Mesothelial cell of epicardium (in vitro differentiated cells): ENCODE measurements at places on chromosomes 7 and 10.

GRCh38 chr10:69642747-69643146, 12.7 kb downstream of the FAM241B start:
- peaks cover 34% of the 10 kb centered on the region for H3K4me1 ChIP-seq
- H3K36me3 ChIP-seq, result no peaks in the 10 kb centered on the region
- no peak for DNase-seq

- no peak overlapping the region for H3K4me3 ChIP-seq
- no peak for DNase-seq
- peak overlapping the region; percentile 73 for H3K27ac ChIP-seq
- H3K4me1 ChIP-seq, result peaks cover 26% of the 10 kb centered on the region
- no peaks in the 10 kb centered on the region for H3K36me3 ChIP-seq
- H3K27me3 ChIP-seq, result no peaks in the 10 kb centered on the region
Observed at GRCh38 chr7:4699841-4700240, 17.7 kb downstream of the FOXK1 start.

GRCh38 chr10:49185213-49185612, 3.0 kb downstream of the TMEM273 start:
- no peak for DNase-seq
- no peak overlapping the region for H3K27ac ChIP-seq
- no peak overlapping the region for H3K4me3 ChIP-seq
- peaks cover 53% of the 10 kb centered on the region for H3K27me3 ChIP-seq

DNA sequence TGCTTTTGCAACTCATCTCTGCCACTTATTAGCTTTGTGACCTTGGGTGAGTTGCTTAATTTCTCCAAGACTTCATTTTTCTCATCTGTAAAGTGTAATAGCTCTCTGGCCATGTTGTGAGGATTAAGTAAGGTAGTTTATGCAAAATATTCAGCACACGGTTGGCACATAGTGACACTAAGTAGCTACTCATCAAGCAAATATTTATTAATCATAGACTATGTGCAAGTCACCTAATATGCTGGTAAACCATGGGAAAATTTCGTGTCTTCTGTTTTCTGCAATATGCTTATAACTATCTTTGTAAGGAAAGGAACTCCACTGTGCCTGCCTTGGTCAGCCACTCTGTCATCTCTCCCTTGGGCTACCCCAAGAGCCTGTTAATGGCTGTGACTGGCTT, 50.3 kb upstream of the EGR2 start:
- H3K4me3 ChIP-seq, result no peak overlapping the region
- no peak for DNase-seq
- H3K4me1 ChIP-seq, result no peaks in the 10 kb centered on the region
- peaks cover 29% of the 10 kb centered on the region for H3K27me3 ChIP-seq
- no peak overlapping the region for H3K27ac ChIP-seq

DNA sequence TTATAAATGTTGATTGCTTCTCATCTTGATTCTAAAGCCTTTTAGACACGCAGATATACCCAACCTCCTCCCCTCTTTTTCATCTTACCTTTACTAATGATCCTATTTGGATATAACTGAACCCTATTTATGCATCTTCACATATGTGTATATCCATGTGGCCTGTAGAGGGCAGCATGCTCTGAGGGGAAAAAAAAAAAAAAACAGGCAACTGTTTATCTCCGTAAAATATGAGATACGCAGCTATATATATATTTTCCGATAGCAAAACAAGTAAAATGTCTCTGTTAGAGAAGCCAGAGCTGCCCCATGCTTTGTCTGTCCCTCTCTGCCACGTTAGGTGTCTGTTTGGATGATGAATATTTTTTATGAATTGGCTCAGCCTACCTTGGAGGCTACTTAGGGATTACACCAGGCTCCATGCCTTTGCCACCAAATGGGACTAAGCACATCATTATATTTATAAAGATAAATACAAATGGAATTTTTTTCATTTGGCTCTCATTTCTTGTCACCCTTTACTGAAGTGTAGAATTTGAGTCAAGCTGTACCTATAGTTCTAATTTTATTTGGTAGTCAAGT, 174.8 kb upstream of the FZD1 start:
- peaks cover 5% of the 10 kb centered on the region for H3K4me1 ChIP-seq
- H3K27me3 ChIP-seq, result no peaks in the 10 kb centered on the region
- H3K4me3 ChIP-seq, result peak overlapping the region; percentile 26
- no peak for DNase-seq
- H3K27ac ChIP-seq, result no peak overlapping the region

DNA sequence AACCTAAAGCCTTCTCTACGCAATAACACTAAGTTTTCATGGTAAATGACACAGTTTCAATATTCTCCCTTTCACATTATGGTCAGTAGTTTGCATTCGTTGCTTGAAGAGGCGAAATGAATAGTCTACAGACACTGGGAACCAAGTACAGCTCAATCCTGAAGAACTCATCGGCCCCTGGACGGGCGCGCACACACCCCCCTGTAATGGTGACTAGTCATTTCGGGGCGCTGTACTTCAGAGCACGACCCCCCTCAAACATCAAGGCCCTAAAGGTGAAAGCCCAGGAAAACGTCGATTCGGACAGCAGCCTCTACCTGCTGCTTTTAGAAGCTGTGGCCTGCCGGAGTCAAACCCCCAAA, 1.0 kb downstream of the NT5C2 start:
- peaks cover 3% of the 10 kb centered on the region for H3K36me3 ChIP-seq
- peak overlapping the region; percentile 98 for H3K4me3 ChIP-seq
- peak overlapping the region; percentile 95 for H3K27ac ChIP-seq
- DNase-seq, result no peak
- H3K4me1 ChIP-seq, result peaks cover 29% of the 10 kb centered on the region
- no peaks in the 10 kb centered on the region for H3K27me3 ChIP-seq

GRCh38 chr10:63627881-63628296, 106.7 kb downstream of the REEP3 start:
- peaks cover 31% of the 10 kb centered on the region for H3K4me1 ChIP-seq
- H3K27me3 ChIP-seq, result no peaks in the 10 kb centered on the region
- peaks cover 5% of the 10 kb centered on the region for H3K36me3 ChIP-seq
- H3K4me3 ChIP-seq, result no peak overlapping the region
- H3K27ac ChIP-seq, result peak overlapping the region; percentile 97

DNA sequence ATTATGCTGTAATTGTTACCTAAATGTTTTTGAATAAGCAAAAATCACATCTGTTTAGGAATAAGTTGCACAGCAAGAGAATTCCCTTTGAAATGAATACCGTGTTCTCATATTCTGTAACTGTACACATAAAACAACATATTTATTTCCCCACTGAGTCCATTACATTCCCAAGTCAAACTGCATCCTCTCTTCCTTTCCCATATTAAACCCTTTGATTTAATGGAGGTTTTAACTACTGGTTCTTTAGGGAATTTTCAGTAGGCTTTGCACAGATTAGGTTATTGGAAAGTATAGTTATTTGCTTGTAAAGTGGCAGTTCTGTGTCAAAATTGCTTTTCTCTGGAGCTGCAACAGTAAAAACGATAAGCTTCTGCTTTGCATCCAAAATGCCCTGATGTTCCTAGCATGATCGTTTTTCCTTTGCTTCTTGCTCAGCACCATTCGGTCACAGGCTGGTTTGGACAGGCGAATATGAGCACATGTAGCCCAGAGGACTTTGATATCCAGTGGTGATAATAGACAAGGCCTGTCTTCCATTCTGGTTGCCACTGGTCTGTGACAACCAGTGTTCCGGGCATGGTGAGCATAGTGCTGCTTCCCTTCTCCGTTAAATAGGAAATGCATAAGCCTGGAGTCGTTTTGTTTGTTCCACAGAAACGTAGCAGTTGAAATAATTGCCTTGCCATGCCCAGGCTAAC, 696.1 kb downstream of the AUTS2 start:
- no peak overlapping the region for H3K4me3 ChIP-seq
- peaks cover 3% of the 10 kb centered on the region for H3K4me1 ChIP-seq
- no peak overlapping the region for H3K27ac ChIP-seq
- H3K36me3 ChIP-seq, result peaks cover 7% of the 10 kb centered on the region
- DNase-seq, result no peak
- no peaks in the 10 kb centered on the region for H3K27me3 ChIP-seq

DNA sequence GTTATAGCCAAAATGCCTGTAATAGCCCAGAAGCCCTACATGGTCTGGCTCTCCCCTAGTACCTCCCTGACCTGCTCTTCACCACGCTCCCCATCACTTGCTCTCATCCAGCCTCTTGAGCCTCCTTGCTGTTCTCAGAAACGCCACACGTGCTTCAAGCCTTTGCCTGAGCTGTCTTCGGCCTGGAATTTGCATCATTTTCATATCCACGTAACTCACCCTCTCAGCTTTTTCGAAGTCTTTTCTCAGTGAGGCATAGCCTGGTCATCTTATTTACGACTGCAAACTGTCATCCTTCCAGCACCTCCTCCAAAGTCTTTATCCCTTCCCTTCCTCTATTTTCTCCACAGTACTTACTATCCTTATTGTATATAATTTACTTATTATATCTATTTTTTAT, 151.0 kb upstream of the AHR start:
- no peaks in the 10 kb centered on the region for H3K36me3 ChIP-seq
- H3K27ac ChIP-seq, result no peak overlapping the region
- H3K27me3 ChIP-seq, result no peaks in the 10 kb centered on the region
- no peak for DNase-seq

- no peak for DNase-seq
- no peaks in the 10 kb centered on the region for H3K36me3 ChIP-seq
- H3K4me3 ChIP-seq, result no peak overlapping the region
- peaks cover 5% of the 10 kb centered on the region for H3K27me3 ChIP-seq
- H3K4me1 ChIP-seq, result peaks cover 20% of the 10 kb centered on the region
- peak overlapping the region; percentile 49 for H3K27ac ChIP-seq
Observed at GRCh38 chr7:139914306-139915267, 85.5 kb downstream of the TBXAS1 start.

GRCh38 chr7:107854989-107855388, 36.0 kb upstream of the DLD start:
- no peak overlapping the region for H3K27ac ChIP-seq
- H3K4me3 ChIP-seq, result no peak overlapping the region
- no peaks in the 10 kb centered on the region for H3K36me3 ChIP-seq
- H3K27me3 ChIP-seq, result peaks cover 26% of the 10 kb centered on the region

GRCh38 chr10:13859979-13860654, 273.4 kb downstream of the PRPF18 start:
- DNase-seq, result no peak
- H3K4me1 ChIP-seq, result no peaks in the 10 kb centered on the region
- H3K27ac ChIP-seq, result no peak overlapping the region
- H3K36me3 ChIP-seq, result no peaks in the 10 kb centered on the region

GRCh38 chr7:149463500-149464161, 2.8 kb upstream of the ZNF777 start:
- H3K27me3 ChIP-seq, result peaks cover 5% of the 10 kb centered on the region
- H3K36me3 ChIP-seq, result no peaks in the 10 kb centered on the region
- no peak for DNase-seq

GRCh38 chr7:90624225-90624911, 28.2 kb downstream of the CDK14 start:
- no peak for DNase-seq
- H3K27me3 ChIP-seq, result no peaks in the 10 kb centered on the region
- no peak overlapping the region for H3K4me3 ChIP-seq

DNA sequence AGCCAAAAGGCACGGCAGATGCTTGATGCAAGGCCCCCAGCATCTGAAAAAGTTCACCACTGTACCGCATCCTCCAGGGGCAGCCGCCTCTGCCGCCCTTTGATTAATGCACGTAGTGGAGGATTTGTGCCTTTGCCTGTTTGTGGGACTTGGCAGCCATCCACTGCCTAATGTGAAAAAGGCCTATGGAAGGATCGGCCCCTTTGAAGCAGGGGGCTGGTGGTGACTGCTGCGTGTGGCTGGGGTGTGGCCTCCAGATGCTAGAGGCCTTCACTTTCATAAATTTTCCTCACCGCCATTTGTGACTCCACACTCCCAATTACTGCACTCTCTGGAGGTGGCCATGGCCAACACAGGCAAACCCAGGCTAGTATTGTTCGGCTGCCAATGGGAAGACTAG, 226.0 kb downstream of the BMPER start:
- no peaks in the 10 kb centered on the region for H3K36me3 ChIP-seq
- H3K4me3 ChIP-seq, result no peak overlapping the region
- no peak for DNase-seq

- H3K36me3 ChIP-seq, result no peaks in the 10 kb centered on the region
- H3K4me1 ChIP-seq, result peaks cover 36% of the 10 kb centered on the region
- H3K4me3 ChIP-seq, result no peak overlapping the region
- H3K27me3 ChIP-seq, result no peaks in the 10 kb centered on the region
- H3K27ac ChIP-seq, result no peak overlapping the region
- no peak for DNase-seq
Observed at GRCh38 chr10:48500771-48501170, 104.1 kb downstream of the ARHGAP22 start.

- no peak overlapping the region for H3K27ac ChIP-seq
- no peaks in the 10 kb centered on the region for H3K36me3 ChIP-seq
- no peak overlapping the region for H3K4me3 ChIP-seq
Observed at GRCh38 chr10:2958659-2959058, 108.7 kb upstream of the PFKP start.

DNA sequence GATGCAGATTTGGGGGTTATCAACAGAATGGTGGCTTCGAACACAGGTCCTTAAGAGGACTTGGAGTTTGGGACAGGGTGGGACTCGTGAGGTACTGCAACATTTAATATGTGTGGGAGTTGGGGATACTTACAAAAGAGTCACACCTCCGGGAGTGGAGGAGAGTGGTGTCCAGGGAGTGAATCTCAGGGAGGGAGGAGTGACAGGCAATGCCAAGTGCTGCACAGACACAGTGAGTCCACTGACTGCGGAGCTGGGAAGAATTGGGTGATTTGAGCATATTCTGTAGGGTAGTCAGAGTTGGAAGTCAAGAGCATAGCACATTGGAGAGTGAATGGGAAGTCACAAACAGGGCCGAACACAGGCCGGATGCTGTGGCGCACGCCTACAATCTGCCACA, 5.1 kb downstream of the UBE3C start:
- H3K36me3 ChIP-seq, result peaks cover 9% of the 10 kb centered on the region
- H3K27ac ChIP-seq, result no peak overlapping the region
- peaks cover 38% of the 10 kb centered on the region for H3K4me1 ChIP-seq
- H3K4me3 ChIP-seq, result no peak overlapping the region
- DNase-seq, result no peak
- no peaks in the 10 kb centered on the region for H3K27me3 ChIP-seq

DNA sequence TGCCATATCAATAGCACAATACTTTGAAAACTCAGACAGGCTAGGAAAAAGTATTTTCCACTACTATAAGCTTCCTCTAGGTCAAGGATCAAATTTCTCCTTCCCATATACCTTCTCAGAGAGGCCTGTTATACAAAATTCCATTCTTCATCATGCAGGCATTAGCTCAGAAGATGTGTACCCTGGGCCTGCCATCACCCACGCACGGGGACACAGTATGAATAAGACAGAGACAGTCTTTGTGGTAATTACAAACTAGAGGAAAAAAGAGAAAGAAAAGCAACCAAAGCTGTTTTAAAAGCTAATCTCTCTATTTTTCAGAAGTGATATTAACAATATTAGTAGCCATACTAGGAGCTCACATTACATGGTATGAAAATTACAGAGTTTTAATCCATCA, 236.8 kb upstream of the AOAH start:
- peaks cover 34% of the 10 kb centered on the region for H3K4me1 ChIP-seq
- no peaks in the 10 kb centered on the region for H3K36me3 ChIP-seq
- H3K27me3 ChIP-seq, result no peaks in the 10 kb centered on the region

- H3K27ac ChIP-seq, result peak overlapping the region; percentile 14
- no peaks in the 10 kb centered on the region for H3K27me3 ChIP-seq
- H3K36me3 ChIP-seq, result no peaks in the 10 kb centered on the region
- peaks cover 11% of the 10 kb centered on the region for H3K4me1 ChIP-seq
- no peak overlapping the region for H3K4me3 ChIP-seq
Observed at GRCh38 chr7:11175371-11175770, 201.7 kb downstream of the PHF14 start.
